HT1080 (cell line): ENCODE measurements at places on chromosomes 7 and 10. TPM values are rescaled to one million over a fixed set of nuclear protein-coding genes. Genes with fewer than 3 reads are reported as not detected.

The ZNF487 gene
- 1.0 and 1.4 TPM in 2 replicates for total RNA-seq

The CASTOR2 gene
- 1.5 and 2.0 TPM in 2 replicates for total RNA-seq

The TMEM196 gene
- total RNA-seq: not detected in 2 replicates

The RBP3 gene
- total RNA-seq: not detected in 2 replicates

The HTRA1 gene
- total RNA-seq: 39.4 and 41.7 TPM in 2 replicates

The RFC2 gene
- 103 and 114 TPM in 2 replicates for total RNA-seq

The ZNF503 gene
- total RNA-seq: 1.8 and 2.8 TPM in 2 replicates

The RSU1 gene
- 42.5 and 69.9 TPM in 2 replicates for total RNA-seq
